ENCODE measurements at places on chromosomes 3 and 15.

GRCh38 chr3:11536936-11537612 is 106.6 kb downstream of the VGLL4 start:
- no peak for DNase-seq

- no peak for DNase-seq
Observed at GRCh38 chr3:7585052-7585451, 724.1 kb downstream of the GRM7 start.

- DNase-seq, result no peak
Observed at GRCh38 chr15:100520132-100520921, 8.4 kb downstream of the CERS3 start.

GRCh38 chr3:116716490-116716889 is 6.9 kb downstream of the TUSC7 start:
- no peak for DNase-seq

GRCh38 chr15:100663086-100663914 is 60.9 kb downstream of the ASB7 start:
- no peak for DNase-seq

DNA sequence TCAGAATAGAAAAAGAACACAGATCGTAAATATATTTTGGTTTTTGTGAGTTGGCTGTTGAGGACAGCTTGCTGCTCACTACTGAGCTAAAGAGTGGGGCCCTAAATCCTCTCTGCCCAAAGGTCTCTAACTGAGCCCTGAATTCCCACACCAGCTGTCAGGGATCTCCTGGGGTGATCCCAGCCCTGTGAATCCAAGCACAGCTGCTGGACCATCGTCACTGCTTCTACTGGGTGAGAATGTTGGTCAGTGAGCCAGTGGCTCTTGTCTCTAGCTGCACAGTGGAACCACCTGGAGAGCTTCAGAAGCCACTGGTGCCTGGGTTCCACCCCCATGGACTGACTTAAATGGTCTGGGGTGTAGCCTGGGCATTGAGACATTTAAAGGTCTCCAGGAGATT is 90.5 kb upstream of the IL12A start:
- DNase-seq, result no peak

GRCh38 chr3:191523148-191523547 is 62.2 kb downstream of the PYDC2 start:
- no peak for DNase-seq

GRCh38 chr3:197260491-197261163 is 37.8 kb downstream of the DLG1 start:
- DNase-seq, result no peak

GRCh38 chr3:72311425-72311824 is 526.5 kb upstream of the PROK2 start:
- DNase-seq, result no peak

GRCh38 chr15:71691081-71691457 is 119.3 kb upstream of the NR2E3 start:
- DNase-seq, result no peak

- no peak for DNase-seq
Observed at GRCh38 chr15:55998478-55998877, 5.1 kb upstream of the NEDD4 start.

DNA sequence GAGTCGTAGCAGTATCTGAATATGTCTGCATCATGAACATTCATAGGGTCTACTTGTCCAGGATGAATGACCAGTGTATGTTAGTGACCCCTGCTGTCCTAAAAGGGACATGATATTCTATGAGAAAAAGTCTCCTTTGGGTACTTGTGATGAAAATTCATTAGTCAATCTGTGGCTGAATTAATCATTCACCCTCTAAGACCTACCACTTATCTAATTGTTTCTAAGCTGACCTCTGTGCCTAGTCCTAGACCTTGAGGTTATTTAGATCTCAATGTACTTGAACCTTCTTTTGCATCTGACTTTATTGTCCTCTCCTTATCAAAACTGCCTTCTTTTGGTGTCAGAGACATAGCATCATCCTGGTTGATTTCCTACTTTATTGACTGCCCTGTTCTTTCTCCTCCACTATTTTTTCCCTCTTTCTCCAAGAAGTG is 799.3 kb downstream of the DIPK2A start:
- no peak for DNase-seq

GRCh38 chr3:24006-24405 is 172.6 kb upstream of the CHL1 start:
- DNase-seq, result no peak

DNA sequence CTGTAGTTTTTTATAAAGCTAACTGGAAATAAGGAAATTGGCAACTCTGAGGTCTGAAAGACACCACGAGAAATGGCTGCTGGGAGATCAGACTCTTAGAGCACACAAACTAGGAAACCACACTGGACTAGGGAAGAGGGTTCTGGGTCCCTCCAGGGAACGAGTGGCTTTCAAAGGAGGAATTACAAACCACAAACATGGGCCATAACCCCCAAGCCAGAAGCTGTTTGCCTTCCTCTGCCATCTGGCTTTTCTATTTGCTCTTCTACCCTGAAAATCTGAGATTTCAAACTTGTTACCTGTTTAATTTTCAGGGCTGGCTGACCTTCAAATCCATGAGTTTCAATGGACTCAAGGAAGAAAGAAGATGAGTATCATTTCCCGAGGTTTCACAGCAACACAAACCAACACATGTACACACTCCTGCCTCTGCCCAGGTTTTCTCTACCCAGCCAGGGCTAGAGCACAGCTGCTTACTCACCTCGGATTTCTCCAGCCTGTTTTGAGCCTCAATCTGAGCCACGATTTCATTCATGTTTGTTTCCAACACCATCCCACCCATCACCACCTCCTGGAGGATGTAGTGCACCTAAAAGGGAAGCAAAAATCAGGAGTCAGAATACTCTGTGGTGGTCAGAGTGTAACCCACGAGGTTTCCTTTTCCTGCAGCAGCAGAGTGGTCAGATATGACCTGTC is 22.6 kb upstream of the ANPEP start:
- no peak for DNase-seq

DNA sequence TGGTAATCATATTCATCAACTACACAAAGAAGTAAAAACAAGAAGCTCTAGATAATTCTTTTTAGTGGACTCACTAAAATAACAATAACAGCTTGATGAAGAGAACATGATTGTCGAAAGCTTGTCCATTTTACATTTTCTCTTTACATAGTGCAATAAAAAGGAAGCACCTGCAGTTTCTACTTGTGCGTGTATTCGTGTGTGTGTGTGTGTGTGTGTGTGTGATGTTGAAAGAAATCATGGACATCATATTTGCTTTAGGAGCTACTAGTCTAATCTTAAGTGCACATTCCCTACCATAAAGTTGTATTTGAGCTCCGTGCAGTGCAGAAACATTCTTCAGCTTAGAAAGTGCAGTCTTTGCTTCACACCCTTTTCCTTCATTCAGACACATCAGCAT is 288.8 kb downstream of the ZBTB20 start:
- no peak for DNase-seq

- no peak for DNase-seq
Observed at GRCh38 chr3:139534992-139535879, 4.3 kb downstream of the RBP1 start.

- DNase-seq, result peak; percentile 46
Observed at GRCh38 chr3:111392894-111393398, 149.1 kb upstream of the CD96 start.

DNA sequence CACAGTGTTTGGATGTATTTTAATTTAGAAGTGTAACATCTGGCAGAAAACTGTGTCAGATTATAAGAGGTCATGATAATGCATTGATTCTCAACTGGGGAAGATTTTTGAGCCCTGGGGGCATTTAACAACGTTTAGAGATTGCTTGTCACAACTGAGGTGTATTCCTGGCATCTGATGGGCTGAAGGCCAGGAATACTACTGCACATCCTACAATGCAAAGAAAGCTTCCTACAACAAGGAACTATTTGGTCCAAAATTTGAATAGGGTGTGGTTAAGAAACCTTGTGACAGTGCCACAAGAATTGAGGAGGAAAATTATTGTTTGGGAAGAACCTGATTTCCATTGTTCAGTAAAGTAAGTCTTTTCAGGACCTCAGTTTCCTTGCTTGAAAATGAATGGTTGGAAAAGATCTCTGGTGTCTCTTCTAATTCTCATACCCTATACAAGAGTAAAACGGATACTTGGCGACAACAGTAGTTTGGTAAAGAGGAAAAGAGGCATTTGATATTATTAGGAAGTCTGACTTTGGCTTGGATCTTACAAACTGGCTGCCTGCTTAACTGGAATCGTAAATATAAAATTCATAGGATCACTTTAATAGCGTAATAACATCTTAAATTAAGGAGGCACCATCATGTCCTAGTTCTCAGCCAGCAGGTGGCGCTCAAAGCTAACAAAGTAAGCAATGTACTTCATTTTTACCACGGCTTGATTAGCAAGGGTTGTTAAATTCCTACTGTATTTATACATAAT is 4.3 kb downstream of the DAZL start:
- DNase-seq, result peak; percentile 86

DNA sequence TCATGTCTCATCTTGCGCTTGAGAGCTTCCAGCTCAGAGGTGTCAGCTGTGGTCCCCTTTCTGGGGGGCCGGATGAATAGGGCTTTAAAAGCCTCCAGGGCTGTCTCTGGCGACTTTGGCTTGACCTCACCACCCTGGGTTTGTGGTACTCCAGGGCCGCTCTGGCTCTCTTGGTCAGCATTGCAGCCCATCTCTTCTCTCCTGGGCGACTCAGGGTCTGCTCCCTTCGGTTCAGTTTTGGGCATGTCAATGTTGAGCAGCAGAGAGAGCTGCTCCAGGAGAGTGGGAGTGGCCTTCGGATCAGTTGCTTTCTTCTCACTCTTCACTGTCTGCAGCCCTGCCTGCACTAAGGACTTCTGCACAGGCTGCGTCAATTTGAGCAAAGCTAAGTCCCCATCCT is 127.9 kb downstream of the FMN1 start:
- DNase-seq, result no peak

GRCh38 chr3:152243301-152243711 is 25.4 kb upstream of the MBNL1 start:
- DNase-seq, result no peak

DNA sequence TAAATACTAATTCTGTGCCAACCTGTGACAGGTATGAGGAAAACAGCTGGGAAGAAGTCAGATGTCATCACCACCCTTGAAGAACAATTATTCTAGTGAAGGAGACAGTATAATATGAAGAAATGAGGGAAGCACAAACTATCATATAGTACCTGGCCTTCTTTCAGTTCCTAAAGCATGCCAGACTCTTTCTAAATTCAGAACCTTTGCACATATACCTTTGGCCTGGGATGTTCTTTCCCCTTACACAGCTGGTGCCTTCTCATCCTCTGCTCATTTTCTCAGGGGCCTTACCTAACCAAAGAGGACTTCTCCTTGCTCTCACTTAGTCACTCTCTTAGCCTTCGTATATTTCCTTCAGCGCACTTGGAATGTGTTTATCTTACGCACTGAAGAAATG is 19.0 kb downstream of the ATOSA start:
- no peak for DNase-seq

DNA sequence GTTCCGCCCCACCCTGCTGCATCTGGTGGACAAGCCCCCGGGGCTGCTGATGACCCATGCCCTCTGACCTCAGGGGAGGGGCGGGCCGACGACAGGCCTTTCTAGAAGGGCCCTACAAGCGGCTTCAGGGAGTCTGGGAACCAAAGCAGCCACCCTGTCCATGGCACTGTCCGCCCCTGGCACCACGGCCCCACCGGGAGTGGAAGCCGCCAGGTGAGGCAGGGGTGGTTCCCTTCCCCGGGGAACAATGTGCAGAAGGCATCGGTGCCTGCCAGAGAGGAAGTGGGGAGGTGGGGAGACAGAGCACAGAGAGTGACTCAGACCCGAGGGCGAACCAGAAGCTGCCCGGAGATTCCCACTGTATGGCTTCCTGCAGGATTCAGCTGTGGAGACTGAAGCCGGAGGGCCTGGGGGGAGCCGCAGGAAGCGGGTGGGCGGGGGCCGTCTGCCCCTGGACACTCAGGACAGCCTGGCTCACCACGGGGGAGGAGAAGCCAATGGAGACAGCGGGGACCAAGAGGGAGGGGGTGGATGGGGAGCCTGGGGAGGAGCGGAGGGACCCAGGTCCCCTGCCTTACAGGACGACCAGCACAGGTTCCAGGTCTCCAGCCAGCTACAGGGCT is 134.0 kb downstream of the TPRA1 start:
- DNase-seq, result no peak

DNA sequence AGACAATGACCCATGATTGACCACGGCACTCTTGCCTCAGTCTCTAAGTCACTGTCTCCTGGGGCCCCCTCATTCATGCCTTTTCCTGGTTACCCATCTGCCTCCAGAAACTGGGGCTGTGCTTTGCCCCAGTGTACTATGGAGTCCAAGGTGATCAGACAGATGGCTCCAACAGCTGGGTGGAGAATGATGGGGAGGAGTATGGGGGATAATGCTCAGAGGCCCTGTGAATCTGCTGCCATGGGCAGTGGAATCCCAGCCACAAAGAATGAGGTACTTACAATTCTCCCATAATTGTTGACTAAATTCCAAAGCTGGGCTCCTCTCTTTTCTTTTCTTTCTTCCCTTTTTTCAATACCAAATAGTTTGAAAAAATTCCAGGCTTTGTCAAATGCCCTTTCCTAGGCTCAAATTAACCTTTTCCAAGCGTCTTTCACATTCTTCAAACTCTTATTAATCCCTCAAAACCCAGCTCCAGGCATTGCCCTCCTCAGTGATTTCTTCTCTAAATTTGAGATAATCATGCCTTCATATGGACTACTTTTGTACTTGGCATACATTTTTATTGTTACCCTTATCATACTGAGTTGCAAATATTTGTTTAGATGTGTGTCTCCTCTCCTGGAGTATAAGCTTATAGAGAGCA is 148.5 kb upstream of the ICE2 start:
- DNase-seq, result no peak

DNA sequence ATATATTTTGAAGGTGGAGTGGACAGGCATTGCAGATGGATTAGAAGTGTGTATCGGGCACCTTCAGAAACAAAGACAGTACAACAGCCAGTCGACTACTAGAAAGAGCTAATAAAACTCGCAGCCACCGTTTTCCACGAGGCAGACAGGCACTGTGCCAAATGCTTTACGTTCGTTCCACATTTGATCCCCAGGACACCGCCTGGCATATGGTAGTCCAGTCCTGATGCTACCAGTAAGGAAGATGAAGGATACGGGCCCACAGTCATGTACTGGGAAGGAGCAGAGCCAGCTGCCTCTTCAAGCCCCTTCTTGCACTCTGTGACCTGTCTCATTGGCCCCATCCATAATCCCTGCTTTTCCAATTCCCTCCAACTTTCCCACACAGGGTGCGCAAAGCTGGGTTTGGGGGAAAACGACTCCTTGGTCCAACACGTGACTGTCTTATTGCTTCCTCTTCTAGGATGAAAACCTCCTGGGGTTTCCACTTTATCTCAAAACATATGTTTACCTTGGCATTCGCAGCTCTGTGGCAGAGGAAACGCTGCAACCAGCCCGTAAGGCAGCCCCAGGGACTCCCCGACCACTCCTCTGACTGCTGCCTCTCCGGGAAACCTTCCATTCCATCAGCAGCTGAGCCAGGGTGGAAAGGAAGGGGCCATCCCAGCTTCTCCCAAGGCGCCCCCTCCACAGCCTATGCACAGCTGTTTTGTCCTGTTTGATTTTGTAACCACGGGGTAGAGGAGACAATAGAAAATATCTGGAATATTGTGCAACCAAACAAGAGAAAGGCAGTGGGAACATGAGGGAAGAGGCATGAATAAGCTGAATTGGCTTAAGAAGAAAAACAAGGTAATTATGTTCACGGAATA is 107.4 kb downstream of the ADAMTS17 start:
- DNase-seq, result no peak

Data from stimulated activated CD4-positive, alpha-beta T cell treated with anti-CD3 and anti-CD28 coated beads, Interleukin-4, amount 100 ng/mL, for 24 hours (primary cell).